ENCODE measurements at places on chromosomes 5 and 9.

DNA sequence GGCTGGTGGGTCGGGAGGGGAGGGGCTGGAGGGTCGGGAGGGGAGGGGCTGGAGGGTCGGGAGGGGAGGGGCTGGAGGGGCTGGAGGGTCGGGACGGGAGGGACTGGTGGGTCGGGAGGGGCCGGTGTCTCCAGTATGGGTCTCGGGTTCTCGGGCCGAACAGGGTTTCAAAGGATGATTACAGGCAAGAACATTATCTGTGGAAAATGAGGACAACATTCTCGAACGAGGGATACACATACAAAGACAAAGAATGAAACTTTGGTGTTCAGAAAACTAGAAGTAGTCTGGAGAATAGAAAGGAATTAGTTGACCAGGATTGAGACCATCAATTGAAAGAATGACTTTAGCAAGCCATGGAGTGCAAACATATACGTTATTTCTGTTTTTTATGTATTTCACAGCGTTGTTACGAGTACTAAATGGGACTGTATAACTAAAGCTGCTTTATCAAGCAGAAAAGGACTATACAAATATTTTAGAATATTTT is 360 bp upstream of the ZCCHC10 start:
- DNase-seq: no peak

GRCh38 chr9:124513376-124513994 is 6.3 kb upstream of the NR5A1 start:
- DNase-seq: no peak

DNA sequence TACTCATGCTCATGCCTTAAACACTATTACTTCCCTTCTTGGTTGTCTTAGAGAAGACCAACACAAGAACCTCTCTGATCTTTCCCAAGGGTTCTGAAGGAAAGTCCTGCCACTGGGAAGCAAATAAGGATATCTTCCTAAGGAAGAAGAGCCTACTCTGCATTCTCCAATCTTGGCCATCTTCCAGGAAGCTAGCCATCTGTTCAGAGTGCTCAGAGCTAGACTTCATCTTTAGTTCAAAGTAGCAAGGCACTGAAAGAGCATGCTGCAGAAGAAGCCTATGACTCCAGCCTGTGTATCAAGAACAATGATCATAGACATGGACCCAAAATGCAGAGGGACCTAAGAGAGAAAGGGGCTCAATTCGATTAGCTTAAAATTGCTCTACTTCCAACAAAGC is 114.7 kb downstream of the KIAA0825 start:
- no peak for DNase-seq

- no peak for DNase-seq
Observed at GRCh38 chr5:89265511-89266179, 382.7 kb upstream of the MEF2C start.

DNA sequence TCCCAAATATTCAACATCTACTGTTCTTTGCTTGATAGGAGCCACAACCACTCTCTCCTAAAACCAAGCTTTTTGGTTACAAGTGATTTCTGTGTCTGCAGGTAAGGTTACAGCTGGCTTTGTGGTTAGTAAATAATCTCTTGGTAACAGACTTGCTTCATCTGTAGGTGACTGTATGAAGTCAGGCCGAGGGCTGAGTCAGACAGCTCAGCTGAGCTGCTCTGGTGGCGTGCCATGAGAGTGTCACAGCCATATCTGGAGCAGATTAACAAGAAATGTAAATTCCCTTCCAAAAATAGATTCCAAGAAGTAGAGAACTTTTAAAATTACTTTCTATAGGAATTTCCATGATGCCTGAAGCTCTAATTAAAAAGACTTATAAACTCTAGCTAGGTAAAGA is 23.7 kb upstream of the TAS2R1 start:
- no peak for DNase-seq

- no peak for DNase-seq
Observed at GRCh38 chr9:131667576-131667975, 72.3 kb downstream of the RAPGEF1 start.
